ENCODE measurements at places on chromosomes 2 and 18.
A peak's percentile ranks its signal among the peaks of the same experiment; 100 is the strongest.

DNA sequence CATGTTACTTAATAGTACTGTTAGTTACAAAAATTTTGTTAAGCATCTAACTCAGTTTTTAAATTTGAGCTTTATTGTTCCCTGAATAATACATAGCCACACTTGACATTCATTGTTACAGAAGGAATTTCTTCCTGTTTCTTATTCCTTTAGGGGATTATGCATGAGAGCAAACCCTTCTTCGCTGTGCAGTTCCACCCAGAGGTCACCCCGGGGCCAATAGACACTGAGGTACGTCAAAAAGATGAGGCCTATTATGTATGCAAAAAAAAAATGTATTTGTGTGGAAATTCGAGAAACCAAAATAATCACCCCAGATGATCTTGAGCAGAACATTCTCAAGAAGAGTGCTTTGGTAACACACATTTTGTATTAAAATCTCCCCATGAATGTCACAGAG is 36.3 kb downstream of the CPS1 start:
- DNase-seq = no peak

DNA sequence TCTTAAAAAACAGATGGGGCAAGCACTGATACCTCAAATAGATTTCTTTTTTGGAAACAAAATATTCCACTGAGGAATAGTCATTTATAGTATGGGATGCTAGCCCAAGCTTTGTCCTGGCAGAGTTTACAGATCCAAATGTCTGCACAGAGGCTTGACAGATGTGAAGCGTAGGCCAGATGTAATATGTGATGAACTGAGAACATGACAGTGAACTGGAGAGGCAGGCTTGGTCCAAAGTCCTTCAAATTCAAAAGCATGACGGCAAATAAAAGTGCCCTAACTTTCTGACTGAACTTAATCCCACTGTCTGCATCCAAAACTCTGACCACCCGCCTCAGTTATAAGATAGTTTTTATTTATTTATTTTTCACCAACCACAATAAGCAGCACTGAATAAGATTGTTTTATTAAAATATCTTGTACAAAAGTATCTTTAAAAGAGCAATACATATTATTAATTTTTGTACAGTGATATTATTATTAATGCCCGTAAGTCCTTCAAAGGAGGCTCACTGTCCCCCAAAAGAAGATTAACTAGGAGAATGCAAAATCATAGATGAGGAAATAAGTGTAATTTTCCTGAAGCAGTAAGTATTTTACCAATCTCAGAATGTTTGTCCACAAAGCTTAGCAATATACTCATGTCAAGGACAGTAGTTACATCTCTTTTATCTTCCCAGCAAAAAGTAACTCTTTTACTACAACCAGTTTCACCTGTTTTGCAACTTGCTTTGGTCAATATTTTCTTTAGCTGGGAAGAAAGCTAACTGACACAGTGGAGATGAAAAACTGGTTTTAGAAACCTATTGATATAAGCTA is 10.7 kb upstream of the SPOPL start:
- DNase-seq = peak; percentile 62

DNA sequence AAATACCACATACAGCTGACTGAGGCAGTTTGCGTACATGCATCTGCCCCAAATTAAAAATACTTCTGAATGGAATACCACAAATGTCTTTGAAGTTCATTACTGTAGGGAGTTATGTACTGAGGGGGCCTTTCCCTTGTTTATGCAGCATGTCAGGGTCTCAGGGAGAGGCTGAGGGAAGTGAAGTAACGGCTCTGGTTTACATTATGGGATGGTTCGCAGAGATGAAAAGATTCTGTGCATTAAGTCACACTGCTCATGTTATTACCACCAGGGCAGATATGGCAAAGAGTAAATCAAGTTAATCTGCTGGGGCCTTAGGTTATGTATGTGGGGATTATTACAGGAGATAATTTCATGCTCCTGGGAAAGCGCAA is 385.9 kb upstream of the RND3 start:
- DNase-seq = no peak

GRCh38 chr2:85564144-85564563 is 2.9 kb upstream of the GGCX start:
- DNase-seq = no peak

DNA sequence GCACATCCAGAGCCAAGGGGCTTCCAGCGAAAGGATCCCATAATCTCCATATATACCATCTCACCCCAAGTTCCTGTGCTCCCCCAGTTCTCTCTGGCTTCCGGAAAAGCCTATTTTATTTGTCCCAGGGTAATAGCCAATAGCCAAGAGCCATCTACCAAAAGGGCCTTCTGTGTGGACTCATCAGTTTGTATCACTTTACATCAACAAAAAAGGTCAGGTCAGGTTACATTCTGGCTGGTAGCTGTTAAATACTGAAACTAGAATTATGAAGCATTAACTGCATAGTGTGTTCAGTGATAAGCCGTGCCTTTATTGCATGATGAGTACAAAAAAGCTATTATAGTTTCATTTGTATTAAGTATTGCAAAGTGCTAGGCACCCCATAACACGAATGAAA is 223.7 kb downstream of the IRS1 start:
- no peak for DNase-seq

- DNase-seq = no peak
Observed at GRCh38 chr18:45370255-45371010, 244.8 kb upstream of the SLC14A2 start.

DNA sequence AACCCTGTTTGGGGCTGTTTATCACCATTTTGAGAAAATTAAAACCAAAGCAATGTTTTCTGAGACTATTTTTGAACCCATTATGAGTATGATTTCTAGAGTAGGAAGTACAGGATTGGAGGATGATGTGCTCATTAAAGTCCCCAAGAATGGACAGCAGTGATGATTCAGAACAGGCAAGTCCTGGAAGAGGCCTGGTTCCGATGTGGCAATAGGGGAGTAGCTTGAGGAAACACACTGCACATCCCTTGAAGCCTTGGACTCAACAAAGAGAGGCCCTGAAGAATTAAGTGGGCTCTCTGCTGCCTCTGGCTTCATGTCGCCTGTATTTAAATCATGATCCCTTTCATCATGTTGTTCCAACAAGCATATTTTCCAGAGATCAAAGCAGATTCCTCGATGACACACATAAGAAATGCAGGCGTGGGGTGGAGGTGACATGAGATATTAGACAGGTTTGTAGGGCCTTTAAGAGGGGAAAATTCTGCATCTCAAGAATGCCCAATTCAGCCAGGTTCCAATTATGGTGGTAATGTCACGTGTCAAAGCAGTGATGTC is 242.2 kb downstream of the FHOD3 start:
- DNase-seq = peak; percentile 68

DNA sequence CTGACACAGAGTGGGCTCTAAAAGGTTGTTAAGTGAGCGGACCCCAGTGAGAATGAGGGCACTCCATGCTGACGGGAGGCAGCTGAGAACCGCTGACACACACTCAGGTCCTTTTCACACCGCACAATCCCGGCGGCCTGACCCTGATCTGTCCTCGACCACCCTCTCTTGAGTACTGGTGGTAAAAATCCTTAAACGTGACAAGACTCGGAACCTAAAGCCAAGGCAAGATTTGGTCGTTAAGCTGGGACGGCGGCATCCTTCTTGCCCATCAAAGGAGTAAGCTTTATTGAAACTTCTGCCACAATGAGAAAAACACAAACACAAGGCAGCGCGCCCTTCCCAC is 569 bp downstream of the TMX3 start:
- peak; percentile 13 for DNase-seq

GRCh38 chr18:62281684-62282083 is 43.4 kb upstream of the TNFRSF11A start:
- peak; percentile 75 for DNase-seq

DNA sequence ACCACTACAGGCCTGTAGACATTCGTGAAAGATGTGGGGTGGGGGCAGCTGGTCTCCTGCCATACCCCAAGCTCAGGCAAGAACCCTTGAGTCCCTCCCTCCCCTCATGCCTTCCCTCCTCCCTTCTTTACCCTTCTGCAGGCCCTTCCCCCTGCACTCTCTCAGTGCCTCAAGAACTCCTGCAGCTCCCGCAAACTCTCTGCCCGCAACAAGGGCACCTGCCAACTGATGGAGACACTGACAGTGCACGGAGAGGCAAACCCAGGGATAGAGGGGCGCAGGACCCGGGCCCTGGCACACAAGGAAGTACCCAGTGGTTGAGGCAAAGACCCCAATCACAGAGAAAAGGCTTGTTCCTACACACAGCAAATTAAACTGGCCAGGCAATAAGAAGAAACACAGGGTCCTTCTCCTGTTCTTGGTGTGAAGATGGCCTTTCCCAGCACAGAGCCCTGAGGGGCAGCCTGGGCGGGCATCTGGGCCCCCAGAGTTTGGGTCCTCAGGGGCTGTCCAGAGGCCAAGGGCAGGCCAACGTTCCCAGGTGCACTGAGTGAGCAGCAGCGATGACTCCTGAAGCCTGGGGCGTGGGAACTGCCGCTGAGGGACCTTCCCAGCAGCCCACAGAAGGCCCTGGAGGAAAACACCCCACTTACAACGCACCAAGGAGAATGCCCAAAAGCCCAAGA is 1.6 kb downstream of the TEKT4 start:
- DNase-seq = no peak

DNA sequence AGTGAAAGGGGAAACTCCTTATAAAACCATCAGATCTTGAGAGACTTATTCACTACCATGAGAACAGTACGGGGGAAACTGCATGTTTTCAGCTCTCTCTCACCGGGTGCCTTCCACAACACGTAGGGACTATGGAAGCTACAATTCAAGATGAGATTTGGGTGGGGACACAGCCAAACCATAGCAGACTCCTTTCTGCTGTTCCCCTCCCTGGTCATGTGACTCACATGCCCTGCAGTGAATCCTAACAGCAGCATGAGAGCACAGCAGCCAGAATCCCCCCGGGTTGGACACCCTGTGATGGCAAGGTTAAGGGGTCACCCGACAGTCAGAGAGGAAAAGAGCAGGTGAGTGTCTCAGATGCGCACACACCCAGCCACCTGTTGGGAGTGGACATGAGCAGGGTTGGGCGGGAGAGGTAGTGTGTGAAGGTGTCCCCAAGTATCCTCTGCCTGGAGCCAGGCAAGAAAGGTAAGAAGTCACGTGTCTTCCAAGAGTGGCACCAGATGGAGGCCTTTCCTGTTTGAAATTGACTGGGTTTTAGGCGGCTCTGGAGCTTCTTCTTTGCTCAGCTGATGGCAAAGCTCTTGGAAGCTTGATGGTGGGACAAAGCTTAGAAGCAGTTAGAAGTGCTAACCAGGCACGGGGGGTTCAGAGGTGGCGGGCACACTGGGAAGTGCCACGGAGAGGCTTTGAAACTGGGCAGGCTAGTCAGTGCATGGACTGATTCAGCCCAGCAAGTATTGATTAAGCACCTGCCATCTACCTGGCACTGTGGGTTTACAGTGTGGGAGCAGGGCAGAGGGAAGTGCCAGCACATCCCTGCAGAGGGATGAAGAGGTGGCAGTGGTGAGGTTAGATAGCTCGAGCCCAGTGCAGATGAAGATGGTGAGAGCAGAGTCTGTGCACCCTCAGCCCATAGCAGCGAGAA is 68.7 kb downstream of the RHOB start:
- peak; percentile 26 for DNase-seq
